ENCODE measurements at places on chromosomes 1 and 21. TPM values are rescaled to one million over a fixed set of nuclear protein-coding genes. Genes with fewer than 3 reads are reported as not detected.

CA14 gene
- total RNA-seq = 2.1 TPM

LCE1C gene
- total RNA-seq = not detected

WNT2B gene
- 6.3 TPM for total RNA-seq

PTPRF gene
- total RNA-seq = 10.4 TPM

BCL2L15 gene
- under 0.01 TPM for total RNA-seq

CNR2 gene
- total RNA-seq = under 0.01 TPM

NR1I3 gene
- not detected for total RNA-seq

RTCA gene
- total RNA-seq = 28.7 TPM

DIPK1A gene
- total RNA-seq = 5.7 TPM

DIO1 gene
- not detected for total RNA-seq

UCK2 gene
- total RNA-seq = 26.1 TPM

TRAF5 gene
- total RNA-seq = 13.0 TPM

FLG2 gene
- total RNA-seq = not detected

NEXN gene
- total RNA-seq = 24.5 TPM

SPRR2B gene
- total RNA-seq = not detected

TRABD2B gene
- 0.52 TPM for total RNA-seq

CYP4B1 gene
- not detected for total RNA-seq

SPRR2E gene
- total RNA-seq = not detected

FALEC gene
- total RNA-seq = not detected

KRTAP19-3 gene
- total RNA-seq = not detected
